Astrocyte (in vitro differentiated cells and primary cell): ENCODE measurements at places on chromosomes 6 and 20. TPM values are rescaled to one million over a fixed set of nuclear protein-coding genes. Genes with fewer than 3 reads are reported as not detected.

Gene LGSN
- total RNA-seq = 0.25 and 0.36 TPM in 2 replicates

Gene HRH3
- 0.07 TPM in 1 of 2 replicates, not detected in the other for total RNA-seq

Gene NMBR
- total RNA-seq = not detected in 2 replicates

Gene ZNF391
- 6.0 and 7.2 TPM in 2 replicates for total RNA-seq

DNA sequence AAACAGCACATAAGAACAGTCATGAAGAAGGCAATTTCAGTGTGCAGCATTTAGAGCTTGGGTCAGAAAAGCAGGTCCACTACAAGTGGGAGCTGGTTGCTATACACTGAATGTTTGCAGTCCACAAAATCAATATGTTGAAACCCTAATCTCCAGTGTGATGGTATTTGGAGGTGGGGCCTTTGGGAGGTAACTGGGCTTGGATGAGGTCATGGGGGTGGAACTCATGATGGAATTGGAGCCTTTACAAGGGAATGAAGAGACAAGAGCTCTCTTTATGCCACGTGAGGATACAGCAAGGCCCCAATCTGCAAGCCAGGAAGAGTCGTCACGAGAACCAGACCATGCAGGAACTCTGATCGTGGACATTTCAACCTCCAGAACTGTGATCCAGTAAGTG, 216.7 kb upstream of the SLC35B3 start:
- no peak for DNase-seq

- DNase-seq = no peak
Measured at GRCh38 chr6:44497807-44498206, 110.3 kb downstream of the CDC5L start.

DNA sequence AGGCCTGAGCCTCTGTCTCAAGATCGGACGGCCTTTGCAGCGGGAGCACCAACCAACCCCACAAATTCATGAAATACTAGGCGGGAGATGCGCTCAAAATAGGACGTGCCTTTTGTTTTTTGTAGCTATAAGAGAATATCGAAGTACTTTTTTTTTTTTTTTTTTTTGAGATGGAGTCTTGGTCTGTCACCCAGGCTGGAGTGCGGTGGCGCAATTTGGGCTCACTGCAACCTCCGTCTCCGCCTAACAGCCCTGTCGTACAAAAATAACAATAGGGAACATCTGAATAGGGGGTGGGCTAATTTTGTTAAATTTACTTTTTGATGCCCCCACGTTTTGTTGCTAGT, 5.9 kb upstream of the TUBB2A start:
- DNase-seq = no peak

DNA sequence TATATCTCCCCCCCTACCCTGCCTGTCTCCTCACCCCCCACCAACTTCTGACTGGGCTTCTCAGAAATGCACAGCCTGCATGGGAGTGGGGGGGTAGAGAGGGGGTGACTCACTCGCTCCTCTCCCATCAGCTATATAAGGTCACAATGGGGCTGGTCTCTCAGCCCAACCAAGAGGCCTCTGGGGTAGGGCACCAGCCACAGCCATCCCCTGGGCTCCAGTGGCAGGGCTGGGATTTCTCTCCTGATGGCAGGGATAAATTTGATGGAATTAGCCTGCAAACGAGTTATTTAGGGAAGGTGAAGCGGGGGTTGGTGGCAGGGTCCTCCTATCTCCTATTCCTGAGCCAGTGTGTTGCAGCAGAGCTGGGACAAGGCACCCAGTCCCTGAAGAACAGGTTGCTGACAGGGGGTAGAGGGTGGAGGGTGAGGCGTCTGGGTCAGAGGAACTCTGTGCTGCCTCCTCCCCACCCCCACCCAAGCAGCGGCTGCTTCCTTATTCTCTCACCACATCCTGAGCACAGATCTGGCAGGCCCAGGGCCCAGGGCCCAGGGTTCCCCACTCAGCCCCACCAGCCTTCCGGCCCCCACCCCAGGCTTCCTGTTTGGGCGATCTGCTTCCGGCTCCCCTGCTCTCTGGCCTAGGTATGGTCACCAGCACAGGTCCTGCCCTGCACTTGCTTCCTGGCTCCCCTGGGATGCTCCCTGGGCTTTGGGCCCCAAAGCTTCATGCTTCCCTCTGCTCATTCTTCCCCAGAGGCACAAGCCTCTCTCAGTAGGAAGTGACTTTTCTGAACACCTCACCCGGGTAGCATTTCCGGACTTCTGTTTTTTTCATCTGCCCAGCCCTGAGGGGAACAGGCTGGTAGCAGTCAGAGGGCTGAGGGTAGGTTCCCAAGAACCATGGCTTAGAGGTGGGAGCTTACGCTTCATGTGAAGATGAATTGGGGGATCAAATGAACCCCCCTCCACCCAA, 4.0 kb downstream of the PPP1R18 start:
- peak; percentile 77 for DNase-seq

- DNase-seq = no peak
Measured at GRCh38 chr6:46078294-46078693, 51.5 kb upstream of the ENPP4 start.
